Stimulated activated CD4-positive, alpha-beta T cell treated with anti-CD3 and anti-CD28 coated beads, Interleukin-4, amount 100 ng/mL, for 1 hour (primary cell): ENCODE measurements at places on chromosomes 1 and 21.

GRCh38 chr1:85148524-85149250 lies 52.1 kb downstream of the SYDE2 start:
- no peak for DNase-seq

- DNase-seq: no peak
These were observed 49.8 kb upstream of the MROH9 start for GRCh38 chr1:170885551-170885950.

GRCh38 chr1:86016076-86016759 lies 140.4 kb downstream of the COL24A1 start:
- no peak for DNase-seq

DNA sequence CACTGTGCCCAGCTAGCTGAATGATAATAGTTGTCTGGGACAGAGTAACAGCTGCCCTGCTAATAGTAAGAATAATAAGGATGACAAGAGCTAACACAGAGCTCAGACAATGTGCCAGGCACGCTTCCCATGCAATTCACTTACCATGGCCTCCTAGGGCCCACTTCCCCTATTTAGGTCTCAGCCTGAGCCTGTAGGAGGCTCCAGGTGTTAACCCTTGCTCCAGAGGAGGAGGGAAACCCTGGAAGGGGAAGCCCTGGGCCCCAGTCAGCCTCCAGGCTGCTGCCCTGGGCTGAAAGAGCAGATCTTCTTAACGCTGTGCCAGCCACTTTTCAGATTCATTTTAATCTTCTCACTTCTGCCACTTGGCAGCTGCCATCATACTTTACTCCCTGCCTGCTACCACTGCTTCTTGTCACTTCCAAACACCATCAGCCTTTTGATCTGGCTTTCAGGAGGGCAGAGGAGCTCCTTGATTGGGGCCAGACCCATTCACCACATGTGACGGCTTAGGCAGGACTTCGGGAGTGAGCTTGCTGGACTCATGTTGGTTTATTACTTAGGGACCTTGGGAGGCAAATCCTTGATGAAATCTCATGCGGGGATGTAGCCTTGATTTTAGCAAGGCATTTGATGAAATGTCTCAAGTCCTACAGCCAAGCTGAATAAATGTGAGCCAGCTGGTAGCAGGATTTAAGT lies 66.7 kb upstream of the PARP1 start:
- no peak for DNase-seq

DNA sequence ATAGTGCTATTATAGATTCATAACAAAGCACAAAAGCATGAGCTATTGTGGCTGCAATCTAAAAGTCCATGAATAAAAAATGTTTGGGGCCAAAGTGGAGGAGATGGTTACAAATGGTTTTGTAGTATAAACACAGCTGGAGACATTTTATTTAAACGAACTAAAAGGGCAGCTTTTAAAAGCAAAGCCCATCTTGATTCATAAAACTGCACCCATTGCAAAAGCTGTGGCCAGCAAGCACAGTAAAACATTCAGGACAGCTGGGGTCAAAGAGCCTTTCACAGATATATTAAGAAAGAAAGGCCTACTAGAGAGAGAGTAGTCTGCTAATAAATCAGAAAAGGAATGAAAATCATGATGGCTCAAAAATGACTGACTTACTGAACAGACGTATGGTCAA lies 520.8 kb downstream of the NUF2 start:
- no peak for DNase-seq

GRCh38 chr1:95325349-95325748 lies 91.3 kb downstream of the RWDD3 start:
- DNase-seq: no peak

GRCh38 chr1:45331436-45332345 lies 5.0 kb downstream of the HPDL start:
- DNase-seq: no peak

DNA sequence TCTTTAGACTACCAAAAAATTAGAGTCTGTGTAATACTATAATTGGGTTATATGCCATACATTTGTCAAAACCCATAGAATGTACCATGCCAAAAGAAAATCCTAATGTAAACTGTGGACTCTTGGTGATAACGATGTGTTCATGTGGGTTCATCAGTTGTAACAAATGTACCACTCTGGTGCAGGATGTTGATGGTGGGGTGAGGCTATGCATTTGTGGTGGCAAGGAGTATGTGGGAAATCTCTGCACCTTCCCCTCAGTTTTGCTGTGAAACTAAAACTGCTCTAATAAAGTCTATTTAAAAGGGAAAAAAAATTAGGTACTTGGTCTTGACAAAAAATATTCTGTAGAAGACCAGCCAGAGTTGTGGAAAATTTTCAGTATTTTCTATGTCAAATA lies 43.4 kb downstream of the INKA2 start:
- no peak for DNase-seq

- DNase-seq: no peak
These were observed 39.5 kb downstream of the COLGALT2 start for GRCh38 chr1:183998045-183998444.

GRCh38 chr1:159924791-159925718 lies at the start of gene TAGLN2:
TSS of gene TAGLN2 (minus strand) at chr1:159925507. CDS start at chr1:159920509, 4,998 bp downstream.
- DNase-seq: peak; percentile 94

DNA sequence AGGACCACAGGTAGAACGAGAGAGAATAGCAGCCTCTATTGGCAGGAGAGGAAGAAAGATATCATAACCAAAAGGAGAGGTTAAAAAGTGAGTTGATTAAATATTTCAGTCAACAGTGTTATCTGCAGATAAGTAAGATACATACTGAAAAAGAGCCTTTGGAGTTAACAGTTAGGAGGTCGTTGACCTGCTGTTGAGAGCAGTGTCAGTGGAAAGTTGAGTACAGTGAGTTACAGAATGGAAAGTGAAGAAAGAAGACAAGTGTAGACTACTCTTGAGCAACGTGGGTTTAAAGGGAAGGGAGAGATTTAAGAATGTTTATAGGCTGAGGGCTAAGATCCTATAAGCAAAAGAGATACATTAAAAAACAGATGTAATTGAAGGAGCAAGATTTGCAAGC lies 30.2 kb downstream of the GNAT2 start:
- no peak for DNase-seq

DNA sequence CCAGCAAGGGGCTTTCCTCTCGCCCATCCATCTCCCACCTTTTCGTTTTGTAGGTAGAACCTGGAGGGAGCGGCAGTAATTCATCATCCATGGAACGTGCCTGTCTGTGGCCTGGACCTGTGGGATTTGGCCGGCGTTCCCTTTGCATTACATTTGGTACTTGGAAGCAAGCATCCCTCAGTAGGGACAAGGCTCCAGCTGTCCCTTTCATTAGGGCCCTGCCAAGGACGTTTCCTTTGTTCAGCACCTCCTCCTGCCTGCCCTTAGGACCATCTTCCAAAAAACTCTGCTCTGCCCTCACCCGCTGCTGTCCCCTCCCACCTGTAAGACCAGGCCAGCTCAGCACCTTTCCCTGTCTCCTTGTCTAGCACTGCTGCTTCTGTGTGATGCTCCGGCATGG lies 62.1 kb downstream of the RYR2 start:
- DNase-seq: no peak

- no peak for DNase-seq
These were observed 79.8 kb upstream of the HAO2 start for GRCh38 chr1:119288751-119289150.

DNA sequence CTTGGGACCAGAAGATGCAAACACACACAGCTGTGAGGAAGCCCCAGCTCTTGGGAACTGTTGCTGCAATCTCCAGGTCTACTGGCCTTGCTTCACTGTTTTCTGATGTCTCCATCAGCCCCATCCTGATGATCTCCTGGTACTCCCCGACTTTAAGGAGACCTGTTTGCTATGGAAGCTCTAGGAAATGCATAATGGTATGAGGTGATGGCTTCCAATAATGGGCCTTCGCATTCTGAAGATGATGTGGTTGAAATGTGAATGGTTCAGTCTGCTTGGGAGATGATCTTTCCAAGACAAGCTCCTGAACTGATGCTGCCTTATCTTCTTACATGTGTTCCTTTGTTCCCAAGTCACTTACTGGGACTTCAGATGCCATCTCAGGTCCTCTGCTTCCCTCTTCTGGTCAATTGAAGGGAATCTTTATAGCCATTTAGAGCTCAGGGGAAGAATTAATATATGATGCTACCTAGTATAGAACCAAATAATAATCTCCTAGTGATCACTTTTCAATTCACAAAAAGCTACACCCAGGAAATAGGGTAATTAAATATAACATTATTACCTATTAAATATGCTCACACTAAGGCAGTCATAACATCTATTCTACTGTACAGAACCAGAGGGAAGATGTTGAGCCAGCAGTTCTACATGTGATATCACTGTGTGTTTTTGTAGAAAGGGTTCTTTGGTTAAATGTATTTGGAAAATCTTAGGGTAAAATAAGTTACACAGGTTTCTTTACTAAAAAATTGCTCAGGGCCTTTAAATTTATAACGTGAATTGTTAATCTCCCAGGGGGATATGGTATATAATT lies 73.9 kb upstream of the VTCN1 start:
- no peak for DNase-seq

GRCh38 chr1:244324176-244324883 lies 127.4 kb downstream of the ADSS2 start:
- no peak for DNase-seq

GRCh38 chr1:240672132-240672811 lies 60.3 kb upstream of the GREM2 start:
- DNase-seq: no peak

DNA sequence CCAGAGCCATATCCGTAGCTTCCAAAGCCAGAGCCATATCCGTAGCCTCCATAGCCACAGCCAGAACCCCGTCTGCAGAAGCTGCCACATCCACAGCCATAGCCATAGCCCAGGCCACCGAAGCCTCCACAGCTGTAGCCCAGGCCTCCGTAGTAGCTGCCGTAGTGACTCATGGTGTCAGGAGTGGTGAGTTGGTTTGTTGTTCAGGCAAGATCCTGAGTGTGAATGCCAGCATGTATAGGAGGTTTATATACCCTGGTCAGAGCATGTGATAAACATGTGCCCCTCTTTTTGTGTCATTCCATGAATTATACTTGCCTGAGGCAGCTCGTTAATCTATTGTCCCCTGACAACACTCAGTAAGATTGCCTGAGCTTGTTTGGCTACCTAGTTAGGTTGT lies at the start of gene KRTAP19-1:
TSS of gene KRTAP19-1 (minus strand) at position 223 of the 400 bp plus-strand sequence. CDS start at position 173, 50 bp downstream.
- no peak for DNase-seq

DNA sequence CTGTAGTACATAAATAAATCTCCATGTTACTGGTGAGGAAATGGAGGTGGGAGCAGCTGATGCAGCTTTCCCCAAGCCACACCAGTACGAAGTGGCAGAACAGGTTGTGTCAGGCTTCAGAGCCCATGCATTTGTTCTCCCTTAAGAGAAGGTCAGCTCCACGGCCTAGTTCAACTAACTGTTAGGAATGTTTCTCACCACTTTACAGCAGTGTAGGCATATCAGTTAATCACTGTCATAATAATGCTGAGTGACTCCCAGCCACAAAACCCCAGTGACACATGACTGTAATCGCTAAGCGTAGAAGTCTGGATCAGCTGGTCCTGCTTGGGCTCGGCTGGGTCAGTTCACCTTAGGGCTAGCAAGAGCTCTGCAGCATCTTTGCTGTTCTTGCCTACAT lies 90.4 kb downstream of the VPS26C start:
- DNase-seq: no peak

DNA sequence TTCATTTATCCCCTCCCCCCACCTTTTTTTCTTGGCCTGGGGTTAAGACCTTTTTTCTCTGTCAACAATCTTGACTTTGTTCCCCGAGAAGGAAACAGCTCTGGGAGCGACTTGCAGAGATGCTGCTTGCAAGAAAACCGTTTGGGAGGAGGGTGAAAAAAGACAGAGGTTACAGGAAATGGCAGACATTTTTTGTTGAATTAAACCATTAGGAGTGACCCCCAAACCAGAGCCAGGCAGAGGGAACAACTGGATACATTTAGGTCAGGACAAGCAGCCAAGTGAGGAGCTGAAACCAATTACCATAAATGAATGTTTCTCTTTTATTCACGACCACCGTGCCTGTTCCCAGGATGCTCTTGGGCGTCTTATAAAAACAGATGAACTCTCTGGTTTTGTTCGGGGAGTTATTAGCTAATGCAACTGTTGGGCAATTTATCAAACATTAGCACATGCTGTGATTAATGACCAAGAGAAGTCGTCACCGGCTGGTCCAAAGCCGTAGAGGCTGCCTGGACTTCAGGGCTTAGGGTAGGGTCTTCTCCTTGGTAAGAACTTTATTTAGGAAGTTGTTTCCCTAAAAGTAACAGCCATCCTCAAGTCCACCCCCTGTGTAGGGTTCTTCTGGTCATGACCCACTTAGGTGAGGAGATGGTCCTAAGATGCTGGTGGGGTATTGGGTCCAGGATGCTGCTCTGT lies 141.0 kb downstream of the FOXD2 start:
- DNase-seq: no peak

GRCh38 chr21:40466893-40467483 lies 380.0 kb downstream of the DSCAM start:
- no peak for DNase-seq

- DNase-seq: no peak
These were observed 32.4 kb upstream of the CYP4A22 start for GRCh38 chr1:47104816-47105215.

DNA sequence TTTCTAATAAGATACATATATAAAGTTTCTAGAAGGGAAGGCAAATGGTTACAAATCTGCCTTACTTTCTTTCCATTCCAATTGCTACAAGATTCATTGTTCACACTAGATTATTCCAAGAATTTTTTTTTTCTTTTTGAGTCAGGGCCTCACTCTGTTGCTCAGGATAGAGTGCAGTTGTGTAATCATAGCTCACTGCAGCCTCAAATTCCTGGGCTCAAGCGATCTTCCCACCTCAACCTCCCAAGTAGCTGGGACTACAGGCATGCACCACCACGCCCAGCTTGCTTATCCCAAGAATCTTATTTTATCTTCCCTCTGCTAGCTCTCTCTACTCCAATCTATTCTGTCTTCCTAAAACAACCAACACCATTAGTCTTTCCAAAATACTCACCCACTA lies 81.8 kb downstream of the KIAA0319L start:
- DNase-seq: no peak

DNA sequence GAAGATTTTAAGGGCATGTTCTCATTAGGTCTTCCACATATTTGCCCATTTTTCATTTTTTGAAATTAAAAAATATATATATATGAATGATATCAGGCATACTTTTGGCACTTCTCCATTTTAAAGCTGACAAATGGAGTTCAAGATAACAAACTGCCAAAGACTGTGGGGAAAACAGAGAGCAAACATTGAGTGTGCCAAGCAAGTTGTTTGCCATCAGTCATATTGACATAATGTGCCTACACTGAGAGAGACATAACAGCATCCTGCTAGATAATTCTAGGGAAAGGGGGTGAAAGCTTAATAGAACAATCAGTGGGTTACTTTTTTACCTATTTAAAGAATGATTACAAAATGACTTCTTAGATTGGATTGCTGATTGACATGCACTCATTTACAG lies 529.4 kb upstream of the CXADR start:
- DNase-seq: no peak

- DNase-seq: no peak
These were observed 15.8 kb downstream of the ODF2L start for GRCh38 chr1:86380257-86380861.

DNA sequence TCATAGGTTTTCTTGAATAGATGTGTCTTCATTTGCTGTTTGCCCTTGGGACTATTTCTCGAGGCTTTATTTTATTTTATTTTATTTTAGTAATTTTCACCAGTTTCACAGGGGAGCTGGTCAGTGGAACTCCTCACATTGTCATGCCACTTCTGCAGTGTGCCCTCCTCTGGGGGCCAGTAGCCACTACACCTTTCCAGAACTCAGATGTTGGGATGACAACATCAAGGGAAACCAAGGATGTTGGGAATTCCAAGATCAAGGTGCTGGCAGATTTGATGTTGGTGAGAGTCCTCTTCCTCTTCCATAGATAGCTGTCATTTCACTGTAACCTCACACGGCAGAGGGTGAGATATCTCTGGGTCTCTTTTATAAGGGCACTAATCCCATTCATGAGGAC lies 35.5 kb downstream of the SLC26A9 start:
- no peak for DNase-seq
